ENCODE measurements at places on chromosomes 1 and 21.
A peak's percentile ranks its signal among the peaks of the same experiment; 100 is the strongest.

- DNase-seq = no peak
Observed at GRCh38 chr21:45572231-45572630, 30.0 kb upstream of the SLC19A1 start.

- DNase-seq = no peak
Observed at GRCh38 chr1:100757946-100758345, 38.4 kb downstream of the VCAM1 start.

GRCh38 chr1:205179842-205180241 lies 31.7 kb downstream of the DSTYK start:
- DNase-seq = no peak

- peak; percentile 5 for DNase-seq
Observed at GRCh38 chr21:36422279-36423098, 37.3 kb downstream of the CHAF1B start.

- no peak for DNase-seq
Observed at GRCh38 chr1:15413563-15414444, 4.1 kb downstream of the EFHD2 start.

GRCh38 chr1:172394141-172394751 lies 26.2 kb upstream of the C1orf105 start:
- DNase-seq = no peak

- no peak for DNase-seq
Observed at GRCh38 chr21:27070861-27071670, 104.2 kb upstream of the ADAMTS5 start.

GRCh38 chr1:225481738-225482137 lies 53.9 kb upstream of the LBR start:
- DNase-seq = peak; percentile 24

GRCh38 chr1:38005195-38006007 lies at the start of gene FHL3:
FHL3 (minus strand) TSS chr1:38005514; CDS start chr1:37999412, 6,102 bp downstream.
- DNase-seq = no peak

GRCh38 chr1:33599516-33600115 lies 127.2 kb downstream of the ZSCAN20 start:
- DNase-seq = no peak

DNA sequence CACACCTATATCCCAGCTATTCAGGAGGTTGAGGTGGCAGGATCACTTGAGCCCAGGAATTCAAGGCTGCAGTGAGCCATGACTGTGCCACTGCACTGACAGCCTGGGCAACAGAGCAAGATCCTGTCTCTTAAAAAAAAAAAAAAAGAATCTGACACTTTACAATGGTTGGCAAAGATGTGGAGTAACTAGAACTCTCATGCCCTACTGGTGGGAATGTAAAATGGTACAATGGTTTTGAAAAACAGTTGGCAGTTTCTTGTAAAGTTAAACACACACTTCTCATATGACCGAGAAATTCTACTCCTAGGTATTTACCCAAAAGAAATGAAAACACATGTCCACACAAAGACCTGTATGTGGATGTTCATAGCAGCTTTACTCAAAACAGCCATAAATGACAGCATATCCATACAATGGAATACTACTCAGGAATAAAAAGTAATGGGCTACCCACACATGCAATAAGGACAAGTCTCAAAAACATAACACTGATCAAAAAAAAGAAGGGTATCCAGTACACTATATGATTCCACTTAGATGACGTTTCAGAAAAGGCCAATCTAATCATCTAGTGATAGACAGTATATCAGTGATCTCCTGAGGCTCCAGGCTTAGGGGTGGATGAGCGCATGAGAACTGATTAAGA lies 58.1 kb downstream of the HLCS start:
- no peak for DNase-seq

DNA sequence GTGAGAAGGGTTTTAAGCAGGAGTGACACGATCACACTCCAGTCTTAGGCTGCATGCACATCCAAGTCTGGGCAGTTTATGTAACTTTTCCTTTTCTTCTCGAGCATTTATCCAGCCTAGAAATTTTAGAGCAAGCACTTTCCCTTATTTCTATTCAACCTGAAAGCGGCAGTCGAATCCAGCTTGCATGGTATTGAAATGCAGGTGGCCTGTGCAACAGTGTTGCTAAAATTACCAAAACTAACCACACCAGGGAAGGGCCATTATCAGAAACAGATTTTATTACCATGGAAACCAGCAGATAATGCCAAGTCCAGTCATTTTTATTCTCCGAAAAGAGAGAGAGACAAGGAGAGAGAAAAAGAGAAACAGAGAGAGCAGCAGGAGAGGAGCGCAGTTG lies 179.9 kb upstream of the ZC3H12A start:
- no peak for DNase-seq

DNA sequence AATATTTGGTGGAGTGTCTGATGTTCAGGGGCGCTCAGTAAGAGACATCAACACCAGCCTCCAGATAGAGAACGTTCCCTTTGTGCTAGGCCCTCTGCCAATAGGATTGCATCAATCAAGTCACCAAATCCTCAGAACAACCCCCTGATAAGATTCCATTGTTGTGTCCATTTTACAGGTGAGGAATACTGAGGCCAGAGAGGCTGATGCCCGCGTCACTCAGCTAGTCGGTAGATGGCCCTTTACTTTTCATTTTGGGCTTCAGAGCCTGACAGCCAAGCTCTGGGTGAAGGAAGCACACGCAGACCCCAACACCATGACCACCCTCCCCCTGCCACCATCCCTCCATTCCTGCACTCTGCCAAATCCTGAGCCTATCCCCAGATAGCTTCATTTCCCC lies 406.2 kb downstream of the PTPRU start:
- DNase-seq = no peak

DNA sequence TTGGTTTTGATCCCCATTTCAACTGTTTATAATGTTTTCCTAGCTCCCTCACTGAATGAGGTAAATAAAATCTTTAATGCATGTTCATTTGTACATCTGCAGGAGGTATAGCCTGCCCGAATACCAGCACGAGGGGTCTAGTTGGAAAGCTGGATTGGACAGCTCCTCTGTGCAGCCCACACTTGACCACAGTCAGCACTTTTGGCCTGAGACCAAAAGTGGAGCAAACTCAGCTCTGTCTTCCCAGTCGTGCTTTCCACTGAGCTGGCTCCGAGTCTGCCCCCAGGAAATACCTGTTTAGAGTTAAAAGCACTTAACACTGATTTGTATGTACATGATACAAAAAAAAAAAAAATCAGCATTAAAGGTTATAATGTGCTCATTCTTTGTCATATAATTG lies 224.4 kb downstream of the DSCAM start:
- DNase-seq = no peak
